ENCODE measurements at places on chromosomes 2 and 18.

- DNase-seq: no peak
Measured at GRCh38 chr2:10237392-10238321, 65.0 kb upstream of the HPCAL1 start.

- no peak for DNase-seq
Measured at GRCh38 chr2:26058390-26058789, 24.5 kb downstream of the RAB10 start.

DNA sequence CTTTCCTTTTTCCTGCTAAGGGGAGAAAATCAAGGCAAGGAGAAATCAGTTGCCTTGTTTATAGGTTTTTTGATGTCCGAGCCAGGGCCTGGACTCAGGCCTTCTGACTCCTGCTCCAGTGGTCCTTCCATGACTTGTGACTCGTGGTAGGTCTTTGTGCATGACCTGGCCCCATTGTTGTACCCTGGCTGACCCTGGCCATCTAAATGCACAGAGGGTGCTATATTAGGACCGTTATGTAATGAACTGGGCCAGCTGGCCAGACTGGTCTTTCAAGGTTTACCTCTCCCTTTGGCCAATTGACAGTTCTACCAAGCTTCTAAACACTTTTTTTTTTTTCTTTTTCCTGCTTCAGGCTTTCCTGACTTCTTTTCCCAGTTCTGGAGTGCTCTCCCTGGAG, 81.1 kb downstream of the SETBP1 start:
- DNase-seq: no peak

- no peak for DNase-seq
Measured at GRCh38 chr2:134934641-134935040, 16.0 kb downstream of the CCNT2 start.

- no peak for DNase-seq
Measured at GRCh38 chr2:97982621-97983020, 13.1 kb downstream of the TMEM131 start.

DNA sequence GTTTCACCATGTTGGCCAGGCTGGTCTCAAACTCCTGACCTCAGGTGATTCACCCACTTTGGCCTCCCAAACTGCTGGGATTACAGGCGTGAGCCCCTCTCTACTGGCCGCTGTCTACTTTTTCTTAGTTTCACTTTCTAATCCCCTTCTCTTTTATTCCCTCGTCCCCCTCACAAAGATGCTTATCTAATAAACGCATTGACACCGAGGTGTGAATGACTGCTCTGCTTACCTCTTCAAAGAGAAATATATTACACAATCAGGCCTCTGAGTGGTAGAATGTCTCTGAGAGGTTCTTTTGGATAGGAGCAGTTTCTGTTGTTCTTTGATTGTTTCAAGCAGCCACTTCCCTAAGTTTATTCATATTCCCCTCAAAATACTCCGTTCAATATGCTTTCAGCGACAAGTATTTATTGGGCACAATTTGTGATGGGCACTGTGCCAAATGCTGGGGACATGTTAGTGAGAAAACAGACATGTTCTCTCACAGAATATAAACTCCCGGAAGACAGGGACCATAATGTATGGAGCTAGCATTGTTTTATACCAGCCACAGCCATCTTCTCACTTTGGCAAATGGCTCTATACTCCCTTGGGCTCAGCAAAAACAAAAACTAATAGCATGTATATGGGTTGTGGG, 34.7 kb upstream of the RAPH1 start:
- DNase-seq: no peak

DNA sequence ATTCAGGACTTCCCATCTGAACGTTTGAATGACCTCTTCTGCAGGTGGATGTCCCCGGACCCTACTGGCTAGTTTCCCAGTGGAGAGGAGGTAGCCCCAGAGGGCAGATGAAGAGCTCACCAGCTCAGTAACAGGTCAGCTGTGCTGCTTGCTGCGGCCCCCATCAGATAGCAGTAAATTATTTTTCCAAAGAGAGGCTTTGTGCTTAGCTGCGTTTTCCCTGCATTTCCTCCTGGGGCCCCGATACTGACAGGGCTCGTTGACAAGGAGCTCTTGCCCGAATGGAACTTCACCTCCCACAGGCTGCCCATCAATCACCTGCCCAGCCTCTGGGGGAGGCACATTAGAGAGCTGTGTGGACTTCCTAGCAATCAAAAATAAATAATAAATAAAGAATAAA, 185.8 kb downstream of the DOK6 start:
- no peak for DNase-seq

- no peak for DNase-seq
Measured at GRCh38 chr2:16079637-16080036, 139.3 kb downstream of the MYCN start.
